Activated effector memory CD4-positive, alpha-beta T cell treated with Interleukin-2 at 50 U/mL for 16 hours (primary cell): ENCODE measurements at places on chromosomes 12 and 14.

GRCh38 chr12:2265461-2266167 is 212.8 kb downstream of the CACNA1C start:
- DNase-seq: no peak

DNA sequence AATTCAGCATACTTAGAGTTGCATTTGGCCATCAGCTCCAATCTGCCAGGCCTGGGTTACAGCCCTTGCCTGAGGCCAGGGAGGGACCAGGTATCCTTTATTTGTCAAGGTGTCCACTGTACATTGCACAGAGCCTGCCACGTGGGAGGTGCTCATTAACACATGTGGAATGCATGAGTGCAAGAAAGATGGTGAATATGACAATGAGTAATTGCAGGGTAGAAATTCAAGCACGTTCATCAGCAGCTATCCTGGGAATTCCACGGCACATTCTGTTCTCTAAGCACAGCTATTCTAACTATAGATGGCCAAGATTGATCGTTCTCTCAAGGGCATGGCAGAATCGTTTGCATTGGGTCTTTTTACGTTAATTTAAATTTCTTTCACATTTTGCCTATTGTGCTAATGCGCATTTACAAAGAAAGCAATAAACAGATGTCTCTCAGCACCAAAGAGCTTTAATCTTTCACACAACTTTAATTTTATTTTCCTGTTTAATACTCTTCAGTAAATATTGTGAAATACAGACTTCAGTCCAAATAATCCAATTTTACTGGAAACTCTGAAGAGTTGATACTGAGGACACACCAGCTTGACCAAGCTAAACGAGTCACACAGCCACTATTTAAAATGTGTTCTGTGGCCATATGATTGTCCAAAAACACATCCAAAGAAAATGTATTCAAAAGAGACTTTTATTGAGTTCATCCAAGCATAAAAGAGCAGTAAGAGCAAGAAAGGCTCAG is 1025.7 kb upstream of the TMEM132C start:
- no peak for DNase-seq

DNA sequence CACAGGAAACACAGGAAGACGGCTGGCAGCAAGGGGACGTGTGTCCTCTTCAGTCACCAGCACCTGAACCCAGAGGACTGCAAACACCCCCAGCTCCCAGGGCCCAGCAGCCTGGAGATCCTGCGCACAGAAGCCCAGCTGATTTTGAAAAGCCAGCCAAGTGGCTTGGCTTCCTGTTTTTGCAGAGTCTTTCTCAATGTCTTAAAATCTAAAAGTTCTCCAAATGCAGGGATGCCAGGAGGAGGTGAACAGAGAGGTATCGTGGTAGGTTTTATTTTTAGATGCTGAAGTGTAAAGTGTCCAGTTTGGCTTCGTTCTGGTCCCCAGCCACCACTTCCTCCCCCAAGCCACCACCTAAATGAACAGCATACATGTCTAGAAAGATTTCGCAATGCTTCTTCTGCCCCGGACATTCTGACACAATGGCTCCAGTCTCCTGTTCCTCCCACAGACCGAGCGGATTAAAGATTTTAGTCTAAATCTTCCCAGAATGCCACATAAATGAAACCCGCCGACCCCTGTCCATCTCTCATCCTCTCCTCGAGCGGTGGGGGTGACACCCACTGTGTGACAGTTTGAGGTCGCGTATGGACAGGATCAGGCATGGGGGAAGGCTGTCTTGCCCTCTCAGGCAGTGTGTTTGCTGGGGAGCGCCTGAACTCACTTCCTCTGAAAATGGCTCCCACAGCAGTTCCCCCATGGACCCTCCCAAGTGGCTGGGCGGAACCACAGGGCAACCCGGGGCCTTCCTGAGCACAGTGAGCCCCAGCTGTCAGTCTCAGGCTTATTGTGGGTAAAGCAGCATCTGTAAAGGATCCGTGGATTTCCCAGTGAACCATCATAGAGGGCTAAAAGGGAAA is 41.6 kb downstream of the ITPK1 start:
- DNase-seq: no peak

DNA sequence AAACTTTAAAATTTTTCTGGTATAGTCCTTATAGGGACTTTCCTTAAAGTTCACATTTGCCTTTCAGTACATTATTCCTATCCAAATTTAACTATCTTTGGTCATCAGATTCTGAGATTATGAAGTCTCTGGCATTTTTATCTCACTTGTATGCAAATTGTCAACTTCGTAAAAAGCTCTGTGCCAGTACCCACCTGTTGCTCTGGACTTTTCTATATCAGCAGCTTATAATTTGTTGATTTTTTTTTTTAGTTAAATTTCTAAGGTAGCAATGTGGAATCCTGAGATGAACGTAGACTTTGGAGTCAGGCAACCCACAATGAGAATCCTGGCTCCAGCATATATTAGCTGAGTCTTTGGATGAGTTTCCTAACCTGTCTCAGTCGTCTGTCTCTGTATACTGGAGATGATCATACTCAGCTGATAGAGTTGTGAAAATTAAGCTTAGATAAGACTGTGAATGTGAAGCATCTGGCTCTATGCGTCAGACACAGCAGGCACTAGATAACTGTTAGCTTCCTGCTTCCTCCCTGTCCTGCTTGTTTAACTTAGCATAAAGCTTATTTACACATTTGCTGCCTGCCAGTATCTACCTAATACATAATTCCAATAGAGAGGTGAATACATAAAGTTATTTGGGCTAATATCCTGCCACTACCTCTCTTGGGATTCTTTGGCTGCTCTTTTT is 59.8 kb downstream of the MARK3 start:
- no peak for DNase-seq

- DNase-seq: no peak
These were observed 415.5 kb downstream of the PCNX1 start for GRCh38 chr14:71322655-71323250.

- no peak for DNase-seq
These were observed 33.2 kb downstream of the LRIG3 start for GRCh38 chr12:58887068-58887467.

- DNase-seq: no peak
These were observed 1.3 kb downstream of the BDKRB2 start for GRCh38 chr14:96205978-96206360.

DNA sequence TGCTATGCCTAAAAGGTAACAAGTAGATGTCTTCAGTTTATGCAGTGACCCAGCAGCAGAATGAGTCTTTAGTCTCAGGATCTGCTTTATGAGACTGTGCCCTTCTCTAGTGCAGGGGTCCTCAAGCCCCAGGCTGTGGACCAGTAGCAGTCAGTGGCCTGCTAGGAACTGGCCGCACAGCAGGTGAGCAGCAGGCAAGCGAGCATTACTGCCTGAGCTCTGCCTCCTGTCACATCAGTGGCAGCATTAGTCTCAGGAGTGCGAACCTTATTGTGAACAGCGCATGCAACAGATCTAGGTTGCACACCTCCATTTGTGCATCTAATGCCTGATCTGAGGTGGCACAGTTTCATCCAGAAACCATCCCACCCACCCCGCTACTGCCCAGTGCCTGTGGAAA is 38.4 kb downstream of the LRP6 start:
- DNase-seq: no peak

GRCh38 chr14:34776611-34777010 is 62.2 kb upstream of the CFL2 start:
- DNase-seq: no peak

DNA sequence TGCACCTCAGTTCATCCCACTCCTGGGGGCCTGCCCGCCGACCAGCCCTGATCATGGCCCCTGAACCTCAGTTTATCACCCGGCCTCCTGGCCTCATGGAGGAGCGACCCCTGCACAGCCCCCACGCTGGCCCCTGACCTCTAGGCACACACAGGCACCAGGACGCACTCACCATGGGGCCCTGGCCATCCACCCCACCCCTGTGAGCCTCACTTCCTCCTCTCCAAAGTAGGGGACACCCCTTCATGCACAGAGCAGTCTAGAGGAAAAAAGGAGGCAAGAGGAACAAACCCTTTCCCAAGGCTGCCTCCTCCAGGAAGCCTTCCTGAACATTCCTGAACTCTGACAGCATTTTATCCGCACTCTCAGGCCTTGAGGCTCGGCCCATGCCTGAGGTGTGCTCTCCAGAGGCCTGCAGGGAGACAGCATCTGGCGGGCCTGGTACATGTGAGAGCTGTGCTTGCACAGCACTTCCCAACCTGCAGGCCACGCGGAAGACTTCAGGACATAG is 39.4 kb downstream of the CCNK start:
- no peak for DNase-seq

DNA sequence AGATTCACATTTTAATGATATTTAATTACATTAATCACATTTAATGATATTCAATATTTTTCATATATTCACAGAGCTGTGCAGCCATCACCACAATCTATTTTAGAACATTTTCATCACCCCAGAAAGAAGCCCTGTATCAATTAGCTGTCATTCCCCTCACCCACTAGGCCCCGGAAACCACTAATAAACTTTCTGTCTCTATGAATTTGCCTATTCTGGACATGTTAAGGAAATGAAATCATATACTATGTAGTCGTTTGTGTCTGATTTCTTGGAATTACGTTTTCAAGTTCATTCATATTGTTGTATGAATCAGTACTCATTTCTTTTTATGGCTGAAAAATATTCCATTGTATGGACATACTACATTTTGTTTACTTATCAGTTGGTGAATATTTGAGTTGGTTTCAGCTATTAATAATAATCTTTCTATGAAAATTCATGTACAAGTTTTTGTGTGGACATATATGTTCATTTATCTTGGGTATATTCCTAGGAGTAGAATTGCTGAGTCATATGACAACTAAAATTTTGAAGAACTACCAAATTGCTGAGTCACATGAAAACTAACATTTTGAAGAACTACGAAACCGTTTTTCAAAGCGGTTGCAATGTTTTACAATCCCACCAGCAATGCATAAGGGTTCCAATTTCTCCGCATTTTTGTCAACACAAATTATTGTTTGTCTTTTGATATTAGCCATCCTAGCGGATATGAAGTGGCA is 11.7 kb upstream of the OTOGL start:
- DNase-seq: no peak

GRCh38 chr12:19744705-19745218 is 305.5 kb downstream of the AEBP2 start:
- no peak for DNase-seq

- DNase-seq: no peak
These were observed 150.2 kb upstream of the EEA1 start for GRCh38 chr12:93079271-93079670.

DNA sequence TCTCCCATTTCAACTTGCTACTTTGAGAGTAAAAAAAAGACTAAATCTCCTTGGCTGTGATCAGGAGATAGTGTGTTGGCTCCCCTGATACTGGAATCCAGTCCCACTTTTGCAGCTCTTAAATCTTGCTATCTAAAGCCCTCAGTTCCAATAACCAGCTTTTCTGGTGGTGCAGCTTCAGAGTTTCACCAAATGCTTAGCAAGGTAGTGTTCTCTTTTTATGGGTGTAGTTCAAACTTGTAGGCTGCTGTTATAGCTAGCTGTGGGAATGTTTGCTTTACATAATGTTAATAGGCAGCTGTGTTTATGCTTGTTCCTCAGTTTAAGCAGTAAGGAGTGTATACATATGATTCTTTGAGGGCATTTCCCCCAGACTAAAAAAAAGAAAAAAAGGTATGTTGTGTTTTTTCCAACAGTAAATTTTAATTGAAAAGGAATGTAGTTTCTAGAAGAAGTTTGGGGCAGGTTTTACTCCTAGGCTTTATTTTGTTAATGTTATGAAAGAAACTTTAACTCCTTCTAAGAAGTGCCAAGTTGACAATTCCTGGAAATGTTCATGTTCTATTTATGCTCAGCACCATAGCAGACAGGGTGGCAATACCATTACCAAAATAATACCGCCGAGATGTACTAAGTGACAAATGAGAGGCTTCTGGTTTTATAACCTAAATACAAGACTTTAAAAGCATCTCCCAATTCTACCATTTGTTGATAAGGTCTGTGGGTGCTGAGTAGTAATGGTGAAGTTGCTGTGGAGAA is 12.1 kb downstream of the CRADD start:
- no peak for DNase-seq

DNA sequence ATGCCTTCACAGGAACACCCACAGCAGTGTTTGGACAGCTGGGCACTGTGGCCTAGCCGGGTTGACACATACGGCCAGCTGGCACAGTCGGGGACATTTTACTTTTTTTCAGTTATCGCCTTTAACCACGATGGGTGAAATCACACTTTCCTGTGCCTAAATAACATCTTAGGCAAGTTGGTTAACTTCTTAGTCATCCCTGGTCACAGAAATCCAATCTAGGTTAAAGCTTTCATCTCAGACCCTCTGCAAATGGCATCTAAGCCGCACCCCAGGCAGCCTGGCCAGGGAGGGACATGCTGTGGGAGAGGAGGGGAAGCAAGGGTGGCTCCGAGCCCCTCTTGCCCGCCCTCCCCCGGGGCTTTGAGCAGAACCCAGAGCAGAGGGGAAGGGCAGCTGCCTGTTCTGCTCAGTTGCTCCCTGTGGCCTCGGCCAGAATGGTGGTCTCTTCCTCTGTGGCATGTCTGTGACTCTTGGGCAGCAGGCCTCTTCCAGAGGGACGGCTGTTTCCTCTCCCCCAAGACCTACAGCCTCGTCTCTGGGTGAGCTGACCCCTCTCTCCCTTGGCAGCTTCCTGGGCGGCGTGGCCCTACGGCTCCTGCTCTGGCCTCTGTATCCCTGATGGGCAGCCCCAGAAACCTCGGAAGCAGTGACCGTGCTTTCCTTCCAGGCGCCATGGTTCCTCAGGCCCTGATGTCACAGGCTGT is 85.4 kb upstream of the DYNC1H1 start:
- no peak for DNase-seq

DNA sequence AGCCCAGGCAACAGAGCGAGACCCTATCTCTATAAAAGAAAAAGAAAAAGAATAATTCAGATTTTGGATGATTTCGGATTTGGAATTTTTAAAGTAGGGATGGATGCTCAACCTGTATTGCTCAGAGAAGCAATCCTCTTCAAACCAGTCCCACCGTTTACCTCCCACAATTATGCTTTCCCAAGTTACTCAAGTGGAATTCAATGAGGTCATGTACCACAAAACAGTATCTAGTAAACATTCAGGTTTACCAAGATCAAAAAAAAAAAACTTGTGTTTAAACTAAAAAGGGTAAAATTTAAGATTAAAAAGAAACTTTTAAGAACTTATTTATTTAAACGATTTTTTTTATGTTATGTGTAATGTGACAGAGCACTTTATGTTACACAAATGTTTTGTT is 2.5 kb downstream of the KDM5A start:
- no peak for DNase-seq

DNA sequence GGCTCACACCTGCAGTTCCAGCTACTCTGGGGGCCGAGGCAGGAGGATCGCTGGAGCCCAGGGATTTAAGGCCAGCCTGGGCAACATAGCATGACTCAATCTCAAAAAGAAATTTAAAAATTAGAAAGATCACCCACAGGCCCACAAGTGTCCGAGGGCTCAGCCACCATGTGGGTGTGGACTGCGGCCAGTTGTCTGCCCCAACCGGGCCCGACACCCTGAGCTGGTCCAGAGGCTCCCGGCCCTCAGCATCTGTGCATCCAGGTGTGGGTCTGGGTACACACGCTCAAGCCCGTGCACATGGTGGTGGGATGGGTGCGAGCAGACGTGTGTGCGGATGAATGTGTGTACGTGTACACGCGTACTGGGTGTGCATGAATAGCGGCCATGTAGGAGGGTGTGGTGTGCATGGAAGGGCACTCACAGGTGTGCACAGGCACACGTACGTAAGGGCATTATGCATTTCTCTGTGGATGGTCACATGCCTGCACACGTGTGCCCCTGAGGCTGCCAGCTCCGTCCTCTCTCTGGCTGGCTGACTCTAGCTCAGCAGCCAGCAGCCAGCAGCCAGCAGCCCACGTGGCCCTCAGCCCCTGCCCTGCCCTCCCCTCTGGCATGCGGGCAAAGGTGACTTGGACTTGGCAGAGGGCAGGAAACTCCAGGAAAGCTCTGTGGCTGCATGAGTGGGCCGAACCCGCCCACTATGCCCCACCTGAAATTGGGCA is 23.3 kb upstream of the NUDT14 start:
- DNase-seq: no peak
